ENCODE measurements at places on chromosomes 16 and 17.
A peak's percentile ranks its signal among the peaks of the same experiment; 100 is the strongest.

DNA sequence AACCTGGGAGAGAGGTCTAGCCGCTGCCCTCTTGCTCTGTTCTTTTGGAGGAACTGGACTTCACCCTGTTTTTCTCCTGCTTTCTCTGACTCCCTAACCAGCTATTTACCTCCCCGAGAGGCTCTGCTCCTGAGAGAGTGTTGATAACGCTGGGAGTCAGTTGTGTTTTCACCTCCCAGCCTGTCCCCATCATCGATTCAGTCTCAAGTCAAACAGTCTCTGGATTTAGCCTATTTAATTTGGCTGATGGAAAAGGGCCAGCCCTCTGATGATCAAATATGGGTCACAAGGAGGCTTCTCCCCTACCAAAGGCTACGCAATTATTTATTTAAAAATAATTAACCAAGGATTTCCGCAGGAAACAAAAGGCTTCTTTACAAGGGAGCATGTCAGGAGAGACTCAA, 31.8 kb downstream of the HNF1B start:
- DNase-seq, result no peak

- no peak for DNase-seq
Observed at GRCh38 chr16:90053902-90054500, 23.1 kb downstream of the PRDM7 start.

DNA sequence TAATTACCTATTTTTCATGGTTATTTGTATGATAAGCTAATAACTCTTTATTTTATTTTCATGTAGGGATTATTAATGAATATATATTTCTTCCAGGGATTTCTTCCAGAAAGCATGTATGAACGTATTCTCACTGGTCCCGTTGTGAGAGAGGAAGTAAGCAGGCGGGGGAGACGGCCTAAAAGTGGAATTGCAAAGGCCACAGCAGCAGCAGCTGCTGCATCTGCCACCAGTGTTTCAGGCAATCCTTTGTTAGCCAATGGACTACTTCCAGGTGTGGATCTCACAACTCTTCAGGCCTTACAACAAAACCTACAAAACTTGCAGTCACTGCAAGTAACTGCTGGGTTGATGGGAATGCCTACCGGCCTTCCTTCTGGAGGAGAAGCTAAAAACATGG, 110.3 kb upstream of the RBL2 start:
- DNase-seq, result no peak

DNA sequence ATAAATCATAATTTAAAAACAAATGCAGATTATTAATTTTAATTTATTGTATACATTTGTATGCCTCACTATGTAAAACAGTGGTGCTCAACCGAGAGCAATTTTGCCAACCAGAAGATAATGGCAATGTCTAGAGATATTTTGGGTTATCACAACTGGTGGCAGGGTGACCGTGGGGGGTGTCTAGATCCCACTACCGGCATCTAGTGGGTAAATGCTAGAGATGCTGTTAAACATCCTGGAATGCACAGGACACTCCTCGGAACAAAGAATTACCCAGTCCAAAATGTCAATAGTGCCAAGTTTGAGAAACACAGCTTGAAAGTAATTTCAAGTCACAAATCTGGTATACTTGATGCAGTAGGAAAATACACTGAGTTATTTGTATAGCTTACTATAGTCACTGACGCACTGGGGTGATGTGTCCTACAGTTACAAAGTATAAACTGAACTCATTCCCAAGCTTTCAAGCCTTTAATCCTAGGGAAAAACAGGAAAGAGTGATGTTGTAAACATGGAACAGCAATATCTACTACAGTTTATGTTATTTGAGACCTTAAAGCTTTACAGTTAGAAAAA, 133.5 kb downstream of the BRIP1 start:
- no peak for DNase-seq

DNA sequence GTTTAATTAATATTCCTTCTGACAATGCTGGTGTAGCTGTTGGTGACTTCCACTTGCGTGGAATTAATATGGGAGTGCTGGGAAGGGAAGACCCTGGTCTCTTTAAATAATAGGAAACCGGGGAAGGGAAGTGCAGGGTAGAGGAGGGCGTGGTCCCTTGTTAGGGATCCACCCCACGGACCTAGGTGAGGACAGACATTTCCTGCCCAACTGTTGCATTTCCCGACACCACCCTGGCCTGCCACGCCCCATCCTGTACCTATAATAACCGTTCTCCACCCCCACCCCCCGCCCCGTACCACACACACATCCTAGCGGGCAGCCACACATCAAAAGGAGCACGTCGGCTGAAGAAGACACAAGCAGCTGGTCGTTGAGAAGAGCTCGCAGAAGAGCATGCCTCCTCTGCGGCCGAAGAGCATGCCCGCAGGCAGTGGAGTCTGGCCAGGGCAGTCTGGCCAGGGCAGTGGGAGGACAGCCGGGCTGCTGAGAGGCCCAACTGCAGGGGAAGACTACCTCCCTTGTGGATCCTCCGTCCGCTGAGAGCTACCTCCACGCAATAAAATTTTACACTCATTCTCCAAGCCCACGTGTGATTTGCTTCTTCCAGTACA, 36.8 kb upstream of the MMD start:
- DNase-seq, result no peak

- no peak for DNase-seq
Observed at GRCh38 chr16:57500578-57501111, 14.4 kb upstream of the DOK4 start.

GRCh38 chr17:4956493-4957061, 5.7 kb downstream of the ENO3 start:
- DNase-seq, result no peak

GRCh38 chr17:8846768-8847211, 20.7 kb downstream of the PIK3R6 start:
- no peak for DNase-seq

DNA sequence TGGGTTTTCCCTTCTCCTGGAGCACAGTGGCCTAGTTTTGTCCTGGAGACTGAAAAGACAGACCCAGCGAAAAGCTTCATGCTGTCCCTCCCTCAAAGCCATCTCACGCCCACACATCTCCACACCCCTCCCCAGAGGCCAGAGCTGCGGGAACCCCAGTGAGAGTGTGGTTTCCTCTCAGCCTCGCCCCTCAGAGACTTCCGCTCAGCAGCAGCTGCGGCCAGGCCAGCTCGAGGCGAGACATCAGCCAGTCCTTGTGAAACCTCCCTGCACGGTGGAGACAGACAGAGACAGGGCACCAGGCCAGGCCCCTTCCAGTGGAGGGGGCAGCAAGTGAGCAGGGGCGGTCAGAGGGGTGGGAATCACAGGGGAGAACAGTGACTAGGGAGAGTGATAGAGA, 77.0 kb upstream of the TNRC6C start:
- peak; percentile 56 for DNase-seq

GRCh38 chr16:28058839-28059589, 4.5 kb downstream of the GSG1L start:
- DNase-seq, result no peak

DNA sequence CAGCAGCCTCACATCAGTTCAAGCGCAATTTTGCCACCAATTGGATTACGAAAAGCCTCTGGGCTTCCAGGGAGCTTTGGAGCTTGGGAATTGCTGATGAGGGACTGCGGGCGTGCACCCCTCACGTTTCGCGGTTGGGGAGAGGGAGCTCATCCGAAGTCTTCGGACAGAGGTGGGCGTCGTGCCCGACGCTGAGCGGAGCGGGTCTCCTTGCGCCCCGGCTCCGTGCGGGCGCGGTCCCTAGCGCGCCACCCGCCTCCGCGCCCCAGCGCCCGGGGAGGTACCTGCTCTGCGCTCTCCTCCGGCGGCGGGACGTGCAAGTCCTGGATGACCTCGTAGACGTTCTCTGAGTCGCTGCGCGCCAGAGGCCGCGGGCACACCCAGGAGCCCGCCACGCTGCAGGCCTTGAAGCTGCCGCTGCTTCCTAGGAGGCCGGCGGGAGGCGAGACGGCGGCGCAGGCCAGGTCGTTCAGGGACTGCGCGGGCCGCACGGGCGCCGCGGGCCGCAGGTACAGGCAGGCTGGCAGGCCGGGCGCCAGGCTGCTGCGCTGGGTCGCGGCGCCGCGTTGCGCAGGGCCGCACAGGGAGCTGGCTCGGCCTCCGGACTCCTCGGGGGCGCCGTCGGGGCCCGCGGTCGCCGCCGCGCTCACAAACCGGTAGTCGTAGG, 3.2 kb downstream of the ARHGAP27 start:
- no peak for DNase-seq

GRCh38 chr16:23274968-23275367, 27.1 kb upstream of the SCNN1B start:
- no peak for DNase-seq

DNA sequence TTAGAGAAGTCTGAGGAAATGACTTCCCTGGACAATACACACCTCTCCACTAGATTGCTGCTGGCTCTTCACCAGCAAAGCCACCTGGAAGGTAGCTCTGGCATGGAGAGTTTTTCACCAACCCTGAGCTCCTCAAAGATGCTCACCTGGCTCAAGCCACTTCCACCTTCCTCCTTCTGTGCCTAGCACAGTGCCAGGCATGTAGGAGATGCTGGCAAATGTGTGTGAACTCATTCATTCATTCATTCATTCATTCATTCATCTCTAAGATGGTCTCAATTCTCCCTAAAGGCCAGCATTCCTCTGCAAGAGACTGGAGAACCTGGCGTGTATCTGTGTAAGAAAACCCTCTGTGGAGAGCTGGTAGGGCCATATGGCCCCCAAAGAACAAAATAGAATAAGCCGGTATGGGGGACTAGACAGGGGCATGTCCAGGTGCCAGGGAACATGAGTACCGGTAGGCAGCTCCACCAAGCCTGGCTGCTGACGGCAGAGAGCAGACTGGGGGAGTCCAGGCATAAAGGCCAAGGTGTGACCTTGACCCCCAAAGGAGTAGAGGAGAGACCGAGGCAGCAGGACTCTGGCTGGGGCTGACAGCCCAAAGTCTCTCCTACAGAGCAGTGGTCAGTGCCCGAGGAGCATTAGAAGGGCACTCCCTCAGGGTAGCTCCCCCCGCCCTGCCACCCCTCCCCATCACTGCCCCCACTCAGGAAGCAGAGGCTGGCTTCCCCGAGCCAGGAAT, 132.2 kb upstream of the TNRC6C start:
- no peak for DNase-seq

DNA sequence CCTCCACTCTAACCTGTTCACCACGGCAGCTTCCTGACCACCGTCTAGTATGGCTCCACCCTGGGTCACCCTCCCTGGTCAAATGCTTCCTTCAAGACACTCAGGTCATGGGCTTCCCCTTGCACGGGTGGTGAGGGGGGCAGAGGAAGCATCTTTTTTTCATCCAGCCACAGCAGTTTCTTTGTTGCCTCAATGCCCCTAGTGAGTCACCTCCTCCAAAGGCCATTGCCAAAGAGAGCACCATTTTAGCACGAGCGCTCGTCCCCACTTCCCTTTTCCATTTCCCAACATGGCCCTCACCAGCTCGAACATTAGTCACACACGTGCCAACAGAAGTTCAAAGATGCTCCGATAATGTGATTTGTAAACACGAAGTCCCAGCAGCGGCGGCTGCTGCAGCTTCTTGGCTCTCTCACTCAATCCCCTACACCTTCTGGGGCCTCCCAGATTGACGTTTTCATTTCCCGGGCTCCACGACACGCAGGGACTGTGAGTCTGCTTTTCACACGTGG, 134.6 kb downstream of the GAS7 start:
- no peak for DNase-seq

GRCh38 chr16:85735225-85735635, 15.7 kb downstream of the C16orf74 start:
- no peak for DNase-seq

DNA sequence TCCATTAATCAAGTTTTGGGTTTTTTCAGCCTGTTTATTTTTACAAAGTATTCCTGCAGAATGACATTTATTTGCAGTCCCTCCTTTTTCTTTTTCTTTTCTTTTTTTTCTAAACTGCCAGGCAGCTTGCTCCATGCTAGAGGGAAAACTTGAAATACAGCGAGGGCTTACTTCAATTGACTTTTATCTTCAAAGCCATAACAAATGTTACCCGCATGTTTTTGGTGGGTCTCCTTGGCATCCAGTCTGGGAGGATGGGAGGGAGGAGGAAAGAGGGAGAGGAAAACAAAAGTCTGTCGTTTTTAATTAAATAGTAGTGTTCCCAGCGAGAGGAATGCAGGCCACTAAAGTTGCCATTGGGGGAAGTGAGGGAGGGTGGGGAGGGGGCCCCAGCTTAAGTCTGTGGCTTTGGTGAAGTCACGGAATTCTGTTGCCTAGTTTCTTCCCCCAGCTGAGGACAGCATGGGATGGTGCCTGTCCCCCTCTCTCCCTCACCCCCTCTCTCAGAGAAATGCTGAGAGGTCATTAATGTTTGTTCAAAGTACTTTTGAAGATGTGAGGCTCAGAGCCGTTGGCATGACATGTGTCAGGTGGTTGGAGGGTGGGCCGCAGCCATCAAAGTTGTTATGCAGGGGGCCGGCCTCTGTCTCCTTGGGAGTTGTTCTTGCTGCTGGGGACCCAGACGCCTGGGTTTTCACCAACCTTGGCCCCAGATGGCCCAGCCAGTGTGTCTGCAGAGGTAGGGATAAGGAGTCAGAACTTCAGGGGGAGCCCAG, 2.9 kb downstream of the NKD1 start:
- DNase-seq, result no peak

All from stimulated activated CD8-positive, alpha-beta memory T cell treated with anti-CD3 and anti-CD28 coated beads, Interleukin-4, amount 100 ng/mL, for 1 hour (primary cell).